ENCODE measurements at places on chromosomes 5 and 9.

DNA sequence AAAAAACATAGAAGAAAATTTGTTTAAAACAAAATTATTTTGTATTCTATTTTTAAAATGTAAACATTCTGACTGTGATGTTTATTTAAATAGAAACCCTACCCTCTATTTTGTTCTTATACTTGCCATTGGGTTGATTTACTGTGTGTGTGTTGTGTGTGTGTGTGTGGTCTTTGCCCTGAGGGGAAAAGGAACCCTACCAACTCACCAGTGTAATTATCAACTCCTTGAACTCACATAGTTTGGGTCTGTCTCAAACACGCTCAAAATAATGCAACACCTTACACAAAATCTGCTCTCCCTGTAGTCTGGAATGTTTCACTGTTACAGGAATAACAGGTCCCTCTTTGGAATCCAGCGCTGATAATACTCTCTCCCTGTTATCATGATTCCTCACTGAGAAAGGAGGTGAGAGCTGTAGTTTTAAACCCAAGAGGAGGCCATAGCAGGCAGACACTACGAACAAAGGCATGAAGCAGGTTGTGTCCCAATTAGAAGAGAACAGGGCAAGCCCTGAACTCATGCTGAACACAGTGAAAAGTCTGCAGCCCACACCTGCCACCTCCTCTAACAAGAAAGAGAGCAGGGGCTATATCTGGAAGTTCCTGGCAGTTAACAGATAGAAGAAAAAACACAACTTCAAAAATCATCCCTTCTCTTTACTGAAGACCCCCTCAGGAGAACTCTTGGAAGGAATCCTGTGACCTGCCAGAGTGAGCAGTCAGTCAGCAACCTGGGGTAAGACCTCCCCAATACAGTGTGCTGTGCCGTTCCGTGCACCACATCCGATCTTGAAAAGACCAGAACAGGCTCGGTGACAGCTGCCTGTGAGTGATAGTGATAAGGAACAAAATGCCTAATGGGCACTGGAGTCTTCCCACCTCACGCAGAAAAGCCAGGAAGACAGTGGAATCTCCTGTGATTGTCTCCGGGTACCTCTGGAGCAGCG lies 608.1 kb upstream of the ADAMTS16 start:
- DNase-seq, result no peak

GRCh38 chr5:132114150-132115121 lies 40.8 kb downstream of the CSF2 start:
- DNase-seq, result no peak

DNA sequence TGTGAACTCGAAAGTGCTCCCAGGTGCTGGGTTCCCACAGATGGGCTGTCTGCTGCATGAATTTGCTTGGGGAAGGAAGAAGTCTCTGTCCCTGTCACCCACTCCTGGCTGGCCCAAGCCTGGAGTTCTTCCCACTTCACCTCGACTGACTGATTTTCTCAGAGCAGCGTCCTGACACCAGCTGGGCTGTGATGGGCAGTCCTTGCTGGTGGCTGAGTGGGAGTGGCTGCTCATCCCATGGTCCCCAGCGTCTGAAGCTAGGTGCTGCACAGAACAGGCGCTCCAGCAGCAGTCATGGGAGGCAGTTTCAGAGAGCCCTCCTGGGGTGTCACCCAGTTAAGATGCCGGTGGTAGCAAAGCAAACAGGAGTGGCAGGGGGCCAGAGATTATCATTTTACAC lies 10.1 kb upstream of the NEURL1B start:
- DNase-seq, result no peak

DNA sequence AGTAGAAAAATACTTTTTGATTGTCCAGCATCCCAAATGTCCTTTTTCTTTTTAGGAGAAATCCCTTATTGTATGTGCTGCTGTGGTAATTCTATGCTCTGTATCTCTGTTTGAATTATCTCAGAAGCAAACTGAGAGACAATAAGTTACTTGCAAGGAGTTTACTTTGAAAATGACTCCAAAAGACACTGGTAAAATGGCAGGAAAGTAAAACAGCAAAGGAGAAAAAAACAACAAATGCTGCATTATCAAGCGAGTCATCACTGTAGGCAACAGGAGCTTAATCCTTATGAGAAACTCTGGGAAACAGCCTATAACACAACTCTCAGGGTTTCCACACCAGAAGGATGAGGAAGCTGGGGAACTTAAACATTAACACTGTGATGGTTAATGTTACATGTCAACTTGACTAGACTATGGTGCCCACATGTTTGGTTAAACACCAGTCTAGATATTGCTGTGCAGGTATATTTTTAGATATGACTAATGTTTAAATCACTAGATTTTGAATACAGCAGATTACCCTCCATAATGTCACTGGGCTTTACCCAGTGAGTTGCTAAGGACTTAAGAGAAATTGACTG lies 92.6 kb upstream of the GAS1 start:
- no peak for DNase-seq

GRCh38 chr5:93924628-93925027 lies 183.2 kb upstream of the POU5F2 start:
- DNase-seq, result no peak

DNA sequence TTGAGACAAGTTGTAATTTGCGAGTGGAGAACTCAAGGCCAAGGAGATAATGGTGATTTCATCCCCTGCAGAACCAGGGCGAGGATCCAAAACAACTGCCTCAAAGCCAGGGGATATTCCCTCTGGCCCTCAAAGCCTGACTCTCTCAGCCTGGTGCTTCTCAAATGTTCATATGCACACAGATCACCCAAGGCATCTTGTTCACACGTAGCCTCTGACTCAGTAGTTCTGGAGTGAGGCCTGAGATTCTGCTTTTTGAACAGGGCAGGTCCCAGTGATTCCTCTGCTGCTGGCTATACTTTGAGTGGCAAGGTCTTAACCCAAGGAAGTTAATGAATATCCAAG lies 30.2 kb upstream of the WWC1 start:
- DNase-seq, result no peak

DNA sequence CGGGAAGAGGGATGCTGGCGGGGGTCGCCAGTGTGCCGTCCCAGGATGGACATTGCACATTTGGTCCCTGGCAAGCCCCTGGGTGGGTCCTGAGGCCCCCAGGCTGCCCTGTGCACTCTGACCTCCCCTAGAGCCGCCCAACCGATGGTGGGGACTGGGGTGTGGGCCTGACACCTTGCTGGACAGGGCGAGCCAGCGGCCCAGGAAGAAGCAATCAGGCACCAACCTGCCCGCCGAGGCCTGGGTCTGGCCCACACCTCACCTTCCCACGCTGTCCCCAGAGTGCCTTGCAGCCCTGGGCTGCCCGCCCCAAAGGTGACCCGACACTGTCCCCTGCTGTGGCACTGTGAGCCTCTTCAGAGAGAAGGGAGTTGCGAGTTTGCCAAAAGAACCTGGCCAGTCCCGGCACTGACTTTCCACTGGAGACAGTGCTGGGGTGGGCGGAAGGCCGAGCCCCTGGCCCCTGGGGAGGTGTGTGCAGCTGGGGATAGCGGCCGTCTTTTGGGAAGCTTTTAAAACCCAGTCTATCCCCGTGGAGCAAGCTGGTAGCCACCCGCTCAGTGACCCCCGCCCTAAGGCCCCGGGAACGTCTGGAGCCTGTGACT lies 12.0 kb upstream of the NRARP start:
- no peak for DNase-seq

GRCh38 chr5:173518856-173519255 lies 97.6 kb downstream of the BOD1 start:
- no peak for DNase-seq

GRCh38 chr9:16309469-16310271 lies 560.8 kb downstream of the BNC2 start:
- DNase-seq, result peak; percentile 70

DNA sequence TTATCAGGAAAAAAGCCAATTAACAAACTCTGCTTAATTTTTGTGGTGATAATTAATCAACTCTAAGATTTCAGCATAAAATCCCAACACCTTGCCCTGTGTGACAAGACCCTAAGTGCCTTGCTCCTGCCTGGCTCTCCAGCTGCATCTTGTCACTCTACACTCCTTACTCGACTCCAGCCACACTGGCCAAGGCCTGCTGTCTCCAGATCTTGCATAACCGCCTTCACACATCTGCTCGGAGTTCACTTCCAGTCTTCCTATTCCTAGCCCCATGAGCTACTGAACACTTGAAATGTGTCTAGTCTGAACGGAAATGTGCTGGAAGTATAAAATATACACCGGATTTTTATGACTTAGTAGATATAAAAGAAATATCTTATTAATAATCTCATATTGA lies 259.6 kb downstream of the EPB41L4A start:
- DNase-seq, result no peak

- DNase-seq, result no peak
Measured at GRCh38 chr5:176994460-176995121, 12.0 kb downstream of the UIMC1 start.

DNA sequence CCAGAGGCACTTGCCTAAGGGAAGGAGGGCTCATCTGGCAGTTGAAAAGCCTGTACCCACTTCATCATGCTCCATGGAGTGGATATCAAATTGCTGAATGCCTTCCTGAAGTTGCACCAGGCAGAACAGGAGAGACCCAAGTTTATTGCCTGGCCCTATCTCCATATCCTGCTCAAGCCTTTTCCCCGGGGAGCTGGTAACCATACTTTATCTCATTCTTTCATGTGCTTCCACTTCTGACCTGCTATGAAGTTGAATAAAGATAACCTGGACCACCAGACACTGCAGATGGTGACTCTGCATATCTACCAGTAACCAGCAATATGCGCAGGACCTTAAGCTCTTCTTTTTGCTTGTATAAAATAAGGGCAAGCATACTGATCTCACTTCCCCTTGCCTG lies 1397.5 kb upstream of the CDH6 start:
- DNase-seq, result no peak

- no peak for DNase-seq
Measured at GRCh38 chr9:21770871-21771560, 31.4 kb upstream of the MTAP start.

DNA sequence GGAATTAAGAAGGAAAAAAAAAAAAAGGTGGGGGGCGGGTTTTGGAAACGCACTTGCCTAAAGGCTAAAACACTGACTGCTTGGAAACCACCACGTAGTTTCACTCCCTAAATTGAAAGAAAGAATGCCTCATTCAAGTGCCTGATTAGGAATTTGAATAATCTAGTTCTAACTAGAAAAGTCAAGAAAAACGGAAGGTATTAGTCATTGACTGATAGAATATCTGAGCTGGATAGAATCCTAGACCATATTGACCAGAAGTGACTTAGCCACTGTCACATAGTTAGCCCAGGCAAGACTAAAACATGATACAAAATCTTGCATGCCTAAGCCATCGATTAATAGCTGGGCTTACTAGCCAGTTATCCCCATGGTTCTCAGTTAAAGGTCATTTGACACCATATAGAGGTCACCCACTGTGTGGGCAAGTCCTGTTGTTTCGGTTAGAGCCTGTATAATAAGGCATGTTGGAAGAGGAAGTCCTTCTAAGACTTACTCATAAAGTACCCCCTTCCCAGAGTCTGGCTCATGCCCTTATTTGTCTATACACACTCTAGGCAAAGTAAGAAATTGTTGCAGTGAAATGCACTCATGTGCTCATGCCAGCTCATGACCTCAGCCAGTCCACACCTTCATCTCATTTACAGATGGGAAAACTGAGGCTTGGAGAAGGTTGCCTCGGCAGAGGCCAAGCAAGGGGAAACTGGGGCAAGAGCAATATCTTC lies 40.2 kb downstream of the SH3RF2 start:
- DNase-seq, result no peak

DNA sequence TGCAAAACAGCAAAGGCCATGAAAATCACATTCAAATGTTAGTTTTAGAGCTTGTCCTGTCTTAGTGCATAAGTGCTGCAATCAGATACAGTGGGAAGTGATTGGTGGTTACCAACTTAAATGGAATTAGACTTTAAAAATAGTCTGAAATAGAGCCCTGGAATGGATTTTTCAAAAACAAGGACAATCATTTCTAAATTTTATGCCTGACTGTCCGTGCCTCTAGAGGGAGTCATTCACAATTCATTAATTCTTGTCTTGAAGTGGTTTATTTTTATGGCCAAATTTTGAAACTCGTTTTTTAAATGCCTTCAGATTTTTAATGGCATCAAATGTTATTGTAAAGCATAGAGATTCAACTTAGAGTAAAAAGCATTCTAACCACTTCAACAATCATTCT lies 561.8 kb upstream of the DAB2 start:
- DNase-seq, result no peak

GRCh38 chr5:10352430-10353240 lies 860 bp upstream of the MARCHF6 start:
- no peak for DNase-seq

DNA sequence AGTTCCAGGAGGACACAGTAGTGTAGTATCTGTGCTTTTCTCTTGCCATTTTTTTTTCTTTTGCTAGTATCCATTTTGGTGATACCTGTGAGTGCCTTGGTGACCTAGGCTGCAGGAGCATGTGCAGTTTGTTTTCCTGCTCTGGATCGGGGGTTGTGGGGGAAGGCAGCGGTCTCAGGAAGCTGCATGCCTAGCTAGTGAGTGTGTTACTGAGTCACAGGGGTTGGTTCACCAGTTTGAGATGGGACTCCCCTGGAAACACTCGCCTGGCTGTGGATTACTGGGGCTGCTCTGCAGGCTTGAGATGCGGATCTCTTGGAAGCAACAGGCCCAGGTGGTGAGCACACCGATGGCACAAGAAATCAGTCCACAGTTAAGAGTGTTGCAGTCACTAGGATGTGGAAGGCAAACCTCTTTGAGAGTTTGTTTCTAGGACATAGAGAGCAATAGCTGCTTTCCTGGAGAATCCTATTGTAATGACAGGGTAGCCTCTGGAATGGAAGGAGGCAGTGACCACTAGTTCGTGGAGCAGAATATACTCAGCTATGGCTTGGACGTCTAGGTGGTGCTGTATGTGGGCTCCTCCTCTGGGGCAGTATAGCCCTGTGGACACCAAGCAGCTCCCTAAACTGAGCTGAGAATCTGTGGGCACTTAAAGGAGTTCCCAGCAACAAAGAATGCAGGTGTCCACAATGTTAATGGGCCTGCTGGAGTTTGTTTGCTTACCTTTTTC lies 20.0 kb upstream of the SPATA31E1 start:
- DNase-seq, result no peak

GRCh38 chr5:55188656-55189540 lies 15.9 kb upstream of the CDC20B start:
- no peak for DNase-seq

- DNase-seq, result no peak
Measured at GRCh38 chr5:176857216-176857893, 41.8 kb downstream of the HK3 start.

DNA sequence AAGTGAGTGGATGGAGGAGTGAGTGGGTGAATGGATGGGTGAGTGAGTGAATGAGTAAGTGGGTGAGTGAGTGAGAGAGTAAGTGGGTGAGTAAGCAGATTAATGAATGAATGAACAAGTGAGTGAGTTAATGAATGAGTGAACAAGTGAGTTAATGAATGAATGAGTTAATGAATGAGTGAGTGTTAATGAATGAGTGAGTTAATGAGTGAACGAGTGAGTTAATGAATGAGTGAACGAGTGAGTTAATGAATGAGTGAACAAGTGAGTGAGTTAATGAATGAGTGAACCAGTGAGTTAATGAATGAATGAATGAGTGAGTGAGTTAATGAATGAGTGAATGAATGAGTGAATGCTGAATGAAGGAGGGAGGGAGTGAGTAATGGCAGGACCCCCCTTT lies 26.4 kb downstream of the NKD2 start:
- no peak for DNase-seq

GRCh38 chr5:3512361-3513095 lies 83.1 kb upstream of the IRX1 start:
- DNase-seq, result no peak

- DNase-seq, result no peak
Measured at GRCh38 chr5:13357929-13358328, 586.6 kb downstream of the DNAH5 start.

GRCh38 chr9:109816490-109816889 lies 36.5 kb downstream of the PALM2AKAP2 start:
- DNase-seq, result no peak

Data from type B pancreatic cell (in vitro differentiated cells).